ENCODE measurements at places on chromosomes 2 and 18.

GRCh38 chr2:100352521-100352920 is 30.2 kb upstream of the LONRF2 start:
- DNase-seq, result no peak

DNA sequence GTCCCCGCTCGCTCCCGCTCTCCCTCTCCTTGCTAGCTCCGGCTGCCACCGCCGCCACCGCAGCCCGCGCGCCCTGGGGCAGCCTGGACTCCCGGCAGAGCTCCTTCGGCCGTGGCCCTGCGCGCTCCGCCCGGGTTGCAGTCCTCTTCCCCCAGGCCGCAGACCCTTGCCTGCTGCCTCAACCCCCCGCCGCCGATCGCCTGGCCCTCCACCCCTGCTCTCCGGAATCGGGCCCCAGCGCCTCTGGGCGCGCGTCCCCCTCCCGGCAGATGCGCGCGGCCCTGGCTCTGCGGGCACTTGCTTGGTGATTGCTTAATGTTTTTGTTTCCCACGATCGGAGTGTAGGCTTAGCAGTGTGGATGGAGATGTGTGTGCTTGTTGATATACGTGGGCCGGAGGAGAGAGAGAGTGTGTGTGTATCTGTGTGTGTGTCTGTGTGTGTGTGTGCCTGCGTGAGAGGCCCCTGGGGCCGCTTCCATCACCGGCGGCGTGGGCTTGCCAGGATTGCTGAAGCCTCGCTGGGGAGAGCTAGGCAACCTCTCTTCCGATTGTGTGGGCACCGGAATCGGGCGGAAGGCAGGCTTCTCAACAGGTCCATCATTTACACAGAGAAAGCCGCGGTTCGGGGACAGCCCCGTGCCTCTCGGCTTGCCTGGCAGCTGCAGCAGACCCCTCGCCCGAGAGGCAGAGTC is 877 bp downstream of the INHBB start:
- DNase-seq, result no peak

- no peak for DNase-seq
Observed at GRCh38 chr2:199940373-199940772, 14.9 kb downstream of the TYW5 start.

- no peak for DNase-seq
Observed at GRCh38 chr18:44759925-44760342, 79.2 kb downstream of the SETBP1 start.

GRCh38 chr18:25516747-25517498 is 165.0 kb upstream of the ZNF521 start:
- no peak for DNase-seq

Measured in stimulated activated CD4-positive, alpha-beta T cell treated with anti-CD3 and anti-CD28 coated beads, Interleukin-15, amount 100 ng/mL, for 1 hour (primary cell).